ENCODE measurements at places on chromosomes 7 and 10. TPM values are rescaled to one million over a fixed set of nuclear protein-coding genes. Genes with fewer than 3 reads are reported as not detected.

GRCh38 chr10:11181978-11182377 is 164.3 kb downstream of the CELF2 start:
- H3K4me1 ChIP-seq: peaks cover 88% of the 10 kb centered on the region
- H3K27me3 ChIP-seq: no peaks in the 10 kb centered on the region
- no peak for DNase-seq
- H3K27ac ChIP-seq: no peak overlapping the region
- peak overlapping the region; percentile 58 for H3K4me3 ChIP-seq

DNA sequence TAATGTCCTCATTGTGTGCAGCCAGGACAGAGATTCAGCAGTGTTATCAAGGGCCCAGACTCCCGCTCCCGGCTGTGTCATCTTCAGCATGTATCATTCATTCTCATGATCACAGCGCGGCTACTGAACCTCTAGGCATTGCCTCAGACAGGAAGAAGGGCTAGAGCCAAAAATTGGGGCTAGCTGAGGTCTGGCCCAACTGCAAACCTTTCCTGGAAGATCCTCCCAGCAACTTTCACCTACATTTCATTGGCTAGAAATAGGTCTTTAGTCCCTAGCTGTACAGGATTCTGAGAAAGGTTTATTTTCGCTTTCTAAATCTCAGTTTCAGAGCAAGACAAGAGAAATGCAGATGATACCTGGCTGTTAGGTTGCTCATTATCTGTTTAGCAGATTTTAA is 81.9 kb downstream of the CREM start:
- peak overlapping the region; percentile 53 for H3K4me3 ChIP-seq
- H3K27me3 ChIP-seq: no peaks in the 10 kb centered on the region
- peak overlapping the region; percentile 88 for H3K27ac ChIP-seq

GRCh38 chr10:132316133-132316532 is 8.4 kb upstream of the STK32C start:
- DNase-seq: no peak
- H3K4me3 ChIP-seq: no peak overlapping the region
- peaks cover 8% of the 10 kb centered on the region for H3K4me1 ChIP-seq

DNA sequence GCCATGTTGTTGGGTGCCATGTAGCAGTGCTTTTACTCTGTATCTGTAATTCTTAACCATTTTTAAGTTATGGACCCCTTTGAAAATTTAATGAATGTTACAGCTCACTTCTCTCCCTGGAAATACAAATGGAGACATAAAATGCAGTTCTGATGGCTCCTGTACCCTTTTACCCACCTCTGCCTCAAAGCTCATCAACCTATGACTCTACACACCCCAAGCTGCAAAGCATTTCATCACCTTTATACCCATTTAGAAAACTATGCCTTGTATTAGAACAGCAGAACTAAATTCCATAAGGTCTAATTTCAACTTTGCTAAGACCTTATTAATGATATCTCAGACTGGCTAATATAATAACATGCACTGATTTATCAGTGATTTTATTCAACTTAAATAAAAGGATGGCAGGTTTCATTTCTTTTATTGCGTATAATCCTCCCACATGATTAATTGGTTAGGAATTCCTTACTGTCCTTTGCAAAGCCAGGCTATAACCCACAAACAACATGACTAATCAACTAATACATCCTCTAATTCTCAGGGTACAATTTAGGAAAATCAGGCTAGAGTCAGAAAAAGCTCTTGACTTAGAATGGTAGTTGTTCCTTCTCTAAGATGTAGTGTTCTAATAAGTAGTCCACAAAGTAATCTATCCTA is 68.1 kb downstream of the CPEB3 start:
- H3K27ac ChIP-seq: no peak overlapping the region
- no peak overlapping the region for H3K4me3 ChIP-seq
- H3K36me3 ChIP-seq: peaks cover 2% of the 10 kb centered on the region
- no peak for DNase-seq

- peaks cover 11% of the 10 kb centered on the region for H3K36me3 ChIP-seq
- no peak overlapping the region for H3K4me3 ChIP-seq
- H3K4me1 ChIP-seq: peaks cover 6% of the 10 kb centered on the region
- no peaks in the 10 kb centered on the region for H3K27me3 ChIP-seq
- no peak overlapping the region for H3K27ac ChIP-seq
- no peak for DNase-seq
Observed at GRCh38 chr7:98210513-98211220, 572 bp upstream of the BHLHA15 start.

GRCh38 chr7:106767498-106768323 is 97.4 kb upstream of the PIK3CG start:
- H3K4me3 ChIP-seq: peak overlapping the region; percentile 34
- H3K36me3 ChIP-seq: peaks cover 2% of the 10 kb centered on the region
- peak overlapping the region; percentile 86 for H3K27ac ChIP-seq

- no peaks in the 10 kb centered on the region for H3K4me1 ChIP-seq
- H3K27me3 ChIP-seq: no peaks in the 10 kb centered on the region
- no peak for DNase-seq
- H3K4me3 ChIP-seq: no peak overlapping the region
Observed at GRCh38 chr10:86673827-86674581, 5.7 kb downstream of the LDB3 start.

DNA sequence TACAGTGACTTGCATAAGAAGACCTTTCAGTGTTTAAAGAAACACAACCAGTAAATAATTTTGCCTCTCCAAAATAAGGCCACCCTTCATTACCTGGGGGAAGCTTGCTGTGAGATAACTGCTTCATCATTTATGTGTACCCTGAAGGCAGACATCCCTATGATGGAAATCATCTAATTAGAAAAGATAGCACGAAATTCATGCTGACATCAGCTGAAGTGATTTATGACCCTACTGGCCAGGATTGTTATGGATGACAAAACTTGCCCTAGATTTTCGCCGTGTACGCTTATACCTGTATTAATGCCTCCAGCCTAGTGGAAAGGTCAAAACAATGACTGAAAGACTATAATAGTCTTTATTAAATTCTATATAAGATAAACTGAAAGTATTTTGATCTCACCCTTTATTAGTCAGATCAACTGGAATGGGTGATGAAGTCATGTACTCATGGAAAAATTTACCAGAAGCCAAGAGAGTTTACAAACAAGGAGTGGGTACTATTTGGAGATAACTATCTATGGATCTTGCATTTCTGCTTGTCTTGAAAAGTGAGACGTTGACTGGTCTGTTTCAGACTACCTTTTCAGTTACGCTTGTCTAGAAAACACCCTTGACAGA is 114.2 kb downstream of the PPP1R3A start:
- H3K4me1 ChIP-seq: no peaks in the 10 kb centered on the region
- H3K36me3 ChIP-seq: no peaks in the 10 kb centered on the region
- H3K4me3 ChIP-seq: no peak overlapping the region
- H3K27me3 ChIP-seq: no peaks in the 10 kb centered on the region

DNA sequence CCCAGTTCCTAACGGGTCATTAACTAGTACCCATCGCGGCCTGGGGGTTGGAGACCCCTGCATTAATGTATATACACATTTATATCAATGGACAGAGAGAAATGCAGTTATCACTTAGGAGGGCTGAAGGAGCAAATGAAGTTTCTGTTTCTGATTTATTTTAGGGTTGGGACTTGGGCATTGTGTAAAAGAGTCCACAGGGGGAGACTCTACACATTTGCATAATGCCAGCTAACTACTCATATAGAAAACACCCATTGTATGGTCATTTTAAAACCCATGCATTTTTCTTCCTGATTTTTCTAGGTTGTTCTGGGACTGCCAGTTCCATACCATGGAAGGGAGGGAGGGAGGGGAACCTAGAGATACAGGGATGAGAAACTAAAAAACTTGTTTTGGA is 23.5 kb downstream of the BCCIP start:
- no peak overlapping the region for H3K4me3 ChIP-seq
- H3K4me1 ChIP-seq: no peaks in the 10 kb centered on the region
- no peak for DNase-seq
- H3K27ac ChIP-seq: no peak overlapping the region

DNA sequence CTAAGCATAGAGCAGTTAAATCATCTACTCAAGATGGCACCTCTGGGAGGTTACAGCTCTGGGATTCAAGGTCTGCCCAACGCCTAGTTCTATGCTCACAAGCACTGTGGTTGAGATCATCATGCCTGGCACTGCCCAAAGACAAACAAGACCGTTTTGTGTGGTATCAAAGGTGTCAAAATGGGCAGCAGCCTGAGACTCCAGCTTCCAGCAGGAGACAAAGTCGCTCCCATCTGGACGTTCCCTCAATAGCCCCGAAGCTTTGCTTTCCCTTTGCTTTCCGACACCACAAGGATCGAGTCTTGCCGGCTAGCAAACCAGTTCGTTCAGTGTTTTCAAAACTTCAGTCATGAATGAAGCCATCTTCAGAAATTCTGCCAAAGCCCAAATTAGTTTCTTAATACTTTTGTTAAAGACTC is 5.1 kb downstream of the HABP2 start:
- DNase-seq: no peak
- no peak overlapping the region for H3K27ac ChIP-seq
- no peaks in the 10 kb centered on the region for H3K36me3 ChIP-seq
- H3K4me3 ChIP-seq: no peak overlapping the region

- H3K4me3 ChIP-seq: no peak overlapping the region
- peaks cover 3% of the 10 kb centered on the region for H3K36me3 ChIP-seq
- no peaks in the 10 kb centered on the region for H3K4me1 ChIP-seq
- DNase-seq: no peak
Observed at GRCh38 chr10:103534621-103535498, 41.4 kb downstream of the NEURL1 start.

- no peak for DNase-seq
- no peaks in the 10 kb centered on the region for H3K27me3 ChIP-seq
- H3K4me1 ChIP-seq: peaks cover 42% of the 10 kb centered on the region
- H3K36me3 ChIP-seq: peaks cover 71% of the 10 kb centered on the region
Observed at GRCh38 chr7:100222445-100223132, 2.8 kb downstream of the PVRIG start.

The NUPR2 gene
- not detected for total RNA-seq

All from activated CD8-positive, alpha-beta T cell treated with anti-CD3 and anti-CD28 coated beads for 36 hours (primary cell).